Stimulated activated CD4-positive, alpha-beta T cell treated with anti-CD3 and anti-CD28 coated beads, Interleukin-1b, Interleukin-23, amount 100 ng/mL, for 48 hours (primary cell): ENCODE measurements at places on chromosomes 4 and X.
A peak's percentile ranks its signal among the peaks of the same experiment; 100 is the strongest.

- DNase-seq, result no peak
Observed at GRCh38 chr4:173537613-173538147, 7.7 kb upstream of the HAND2 start.

GRCh38 chr4:111930659-111931058 is 214.6 kb upstream of the FAM241A start:
- DNase-seq, result no peak

DNA sequence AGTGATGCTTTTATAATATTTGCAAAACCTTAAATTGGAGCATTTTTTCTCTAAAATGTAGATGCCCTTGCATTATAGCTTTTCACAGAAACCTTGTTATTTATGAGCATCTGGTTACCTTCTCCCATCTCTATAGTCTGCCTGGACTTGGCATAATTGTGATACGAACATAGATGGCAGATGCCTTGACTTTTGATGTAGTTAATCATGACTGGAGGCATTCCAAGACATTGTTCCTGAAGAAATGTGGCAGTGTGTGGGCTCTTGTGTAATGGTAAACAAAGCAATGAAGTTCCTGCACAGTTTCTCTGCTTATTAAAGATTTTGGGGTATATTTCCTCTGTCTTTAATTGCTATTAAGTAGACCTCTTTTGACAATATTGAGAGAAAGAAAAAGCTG is 500.1 kb downstream of the PCDH19 start:
- no peak for DNase-seq

DNA sequence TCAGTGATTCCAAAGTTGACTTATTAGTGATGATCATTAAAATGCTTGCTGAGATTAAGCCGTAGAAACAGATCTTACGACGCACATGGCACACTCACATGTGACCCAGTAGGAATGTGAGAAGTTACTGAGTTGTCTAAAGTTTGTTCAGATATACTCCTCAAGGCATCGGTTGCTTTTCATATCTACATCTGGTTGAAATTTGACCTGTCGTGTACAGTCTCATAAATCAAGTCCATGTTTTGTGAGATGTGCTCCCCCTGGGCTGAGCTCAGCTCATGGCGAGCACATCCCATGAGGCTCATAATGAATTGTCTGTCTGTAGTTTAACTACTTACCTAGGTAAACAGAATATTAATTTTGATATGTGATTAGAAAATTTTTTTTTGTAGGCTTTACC is 67.0 kb downstream of the TNIP2 start:
- DNase-seq, result no peak

DNA sequence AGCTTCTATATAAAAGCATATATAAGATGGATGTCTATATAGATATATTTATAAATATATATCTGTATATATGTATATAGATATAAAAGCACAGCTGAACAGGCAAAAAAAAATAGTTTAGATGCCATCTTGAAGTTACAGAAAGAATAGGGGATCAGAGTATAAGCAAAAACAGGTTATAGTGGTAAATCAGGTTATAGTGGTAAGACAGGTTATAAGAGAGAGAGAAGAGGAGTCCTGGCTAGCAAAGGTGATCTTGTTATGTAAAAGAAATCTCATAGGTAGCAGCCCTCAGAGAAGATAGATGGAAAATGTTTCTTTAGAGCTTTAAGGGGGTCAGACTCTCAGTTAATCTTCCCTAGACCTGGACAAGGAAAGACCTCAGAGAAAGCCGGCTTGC is 1263.1 kb downstream of the PCDH7 start:
- no peak for DNase-seq

DNA sequence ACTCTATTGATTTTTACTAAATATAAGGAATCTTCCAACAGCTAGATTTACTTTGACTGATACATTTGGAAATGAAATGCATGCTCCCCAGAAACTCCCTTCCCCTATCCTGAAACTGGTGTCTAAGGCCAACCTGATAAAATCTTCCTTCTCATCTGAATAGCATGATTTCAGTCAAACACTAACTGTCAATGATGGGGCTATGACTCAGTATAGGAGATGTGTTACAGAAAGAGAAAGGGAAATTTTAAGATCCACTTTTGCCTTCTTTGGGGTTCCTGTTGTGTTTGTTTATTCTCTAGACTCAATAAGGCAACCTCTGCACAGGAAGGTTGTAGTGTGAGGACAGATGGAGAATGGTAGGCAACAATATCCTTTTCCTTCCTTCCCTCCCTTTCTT is 160.7 kb downstream of the MOSPD2 start:
- no peak for DNase-seq

DNA sequence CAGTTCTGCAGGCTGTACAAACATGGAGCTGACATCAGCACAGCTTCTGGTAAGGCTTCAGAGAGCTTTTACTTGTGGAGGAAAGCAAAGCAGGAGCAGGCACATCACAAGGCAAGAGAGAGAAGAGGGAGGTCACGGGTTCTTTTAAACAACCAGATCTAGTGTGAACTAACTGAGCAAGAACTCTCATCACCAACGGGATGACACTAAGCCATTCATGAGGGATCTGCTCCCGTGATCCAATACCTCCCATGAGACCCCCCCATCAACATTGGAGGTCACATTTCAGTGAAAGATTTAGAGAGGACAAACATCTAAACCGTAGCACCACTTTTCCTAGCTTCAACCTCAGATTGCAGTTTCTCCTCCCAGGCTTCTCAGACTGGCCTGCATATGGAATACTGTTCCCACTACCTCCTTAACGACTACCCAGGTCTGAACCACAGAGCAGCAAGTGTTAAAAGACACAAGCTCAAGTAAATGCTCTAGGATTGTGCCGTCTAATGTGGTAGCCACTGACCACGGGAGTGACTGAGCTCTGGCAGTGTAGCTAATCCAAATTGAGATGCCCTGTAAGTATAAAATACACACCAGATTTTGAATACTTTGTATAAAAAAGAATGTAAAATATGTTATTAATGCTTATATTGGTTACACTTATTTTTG is 192.7 kb downstream of the PTTG2 start:
- DNase-seq, result no peak

GRCh38 chr4:123390846-123391456 is 5.6 kb upstream of the SPRY1 start:
- no peak for DNase-seq

GRCh38 chr4:106062452-106062875 is 167.2 kb downstream of the NPNT start:
- DNase-seq, result no peak

DNA sequence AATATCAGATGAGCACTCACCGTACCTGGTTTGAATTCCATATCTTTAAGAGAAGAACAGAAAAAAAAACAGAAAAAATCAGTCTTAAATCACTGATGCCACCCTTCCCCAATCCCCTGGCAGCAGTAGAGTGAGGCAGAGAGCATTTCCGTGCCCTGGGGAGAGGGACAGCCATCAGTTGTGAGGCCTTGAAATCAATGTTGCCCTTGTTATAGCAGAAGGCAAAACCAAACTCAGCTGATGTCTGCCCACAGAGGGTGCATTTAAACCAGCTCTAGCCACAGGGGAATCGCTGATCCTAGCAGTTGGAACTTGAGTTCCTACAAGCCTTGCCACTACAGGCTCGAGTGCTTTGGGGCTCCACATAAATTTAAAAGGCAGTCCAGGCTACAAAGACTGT is 338.5 kb upstream of the FMR1 start:
- DNase-seq, result no peak

DNA sequence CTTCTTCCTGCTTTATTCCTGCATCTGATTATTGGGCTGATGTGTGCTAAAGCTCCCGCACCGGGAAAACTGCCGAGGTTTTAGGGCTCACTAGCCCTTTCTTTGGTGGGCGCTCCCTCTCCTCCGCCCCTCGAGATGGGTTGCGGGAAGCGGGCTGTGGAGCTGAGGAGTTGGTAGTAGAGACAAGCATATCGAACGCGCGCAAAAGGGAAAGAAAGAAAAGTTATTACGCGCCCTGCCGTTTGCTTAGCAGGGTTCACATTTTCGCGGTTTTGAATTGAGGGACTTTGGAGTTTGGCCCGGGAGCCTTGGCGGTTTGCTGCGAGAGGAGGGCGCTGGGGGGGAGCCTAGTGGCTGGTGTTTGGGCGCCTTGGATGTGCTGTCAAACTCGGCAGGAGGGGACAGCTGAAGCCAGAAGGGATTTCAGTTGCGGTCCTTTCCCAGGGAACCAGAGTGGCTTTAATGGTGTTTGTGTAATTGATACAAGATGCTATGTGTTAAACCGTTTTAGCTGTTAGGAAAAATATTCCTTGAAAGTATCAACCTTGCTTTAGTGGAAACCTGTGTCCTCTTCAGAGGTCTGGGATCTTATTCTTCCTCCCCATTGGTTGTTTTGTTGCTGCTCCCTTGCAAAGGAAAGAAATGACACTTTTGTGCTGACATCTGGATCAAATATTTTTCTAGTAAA is 1.1 kb downstream of the GAB1 start:
- DNase-seq, result no peak

- no peak for DNase-seq
Observed at GRCh38 chr4:2459589-2460349, 9.1 kb upstream of the RNF4 start.

GRCh38 chr4:75708218-75708691 is 16.1 kb upstream of the USO1 start:
- peak; percentile 13 for DNase-seq

GRCh38 chr4:120049732-120050494 is 16.7 kb downstream of the MAD2L1 start:
- peak; percentile 55 for DNase-seq

DNA sequence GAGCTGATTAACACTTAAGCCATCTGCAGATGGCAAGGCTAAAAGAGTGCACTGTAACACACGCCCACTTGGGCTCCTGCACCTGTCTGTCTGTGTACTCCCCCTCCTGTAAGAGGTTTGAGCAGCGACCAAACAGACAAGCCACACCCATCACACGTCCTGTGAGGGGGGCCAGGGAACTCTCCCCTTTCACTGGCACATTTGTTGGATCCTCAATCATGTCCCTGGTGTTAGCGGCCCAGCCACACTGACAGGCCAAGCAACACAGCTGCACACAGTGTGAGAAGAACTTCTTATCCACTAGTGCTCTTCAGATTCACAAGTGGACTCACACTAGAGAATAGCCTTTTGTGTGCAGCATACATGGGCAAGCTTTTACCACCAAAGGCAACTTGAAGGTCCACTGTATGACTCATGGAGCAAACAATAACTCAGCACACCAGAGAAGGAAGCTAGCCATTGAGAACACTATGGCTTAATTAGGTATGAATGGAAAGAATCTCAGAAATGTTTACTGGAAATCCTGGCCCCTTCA is 29.1 kb upstream of the UTP14A start:
- DNase-seq, result no peak

DNA sequence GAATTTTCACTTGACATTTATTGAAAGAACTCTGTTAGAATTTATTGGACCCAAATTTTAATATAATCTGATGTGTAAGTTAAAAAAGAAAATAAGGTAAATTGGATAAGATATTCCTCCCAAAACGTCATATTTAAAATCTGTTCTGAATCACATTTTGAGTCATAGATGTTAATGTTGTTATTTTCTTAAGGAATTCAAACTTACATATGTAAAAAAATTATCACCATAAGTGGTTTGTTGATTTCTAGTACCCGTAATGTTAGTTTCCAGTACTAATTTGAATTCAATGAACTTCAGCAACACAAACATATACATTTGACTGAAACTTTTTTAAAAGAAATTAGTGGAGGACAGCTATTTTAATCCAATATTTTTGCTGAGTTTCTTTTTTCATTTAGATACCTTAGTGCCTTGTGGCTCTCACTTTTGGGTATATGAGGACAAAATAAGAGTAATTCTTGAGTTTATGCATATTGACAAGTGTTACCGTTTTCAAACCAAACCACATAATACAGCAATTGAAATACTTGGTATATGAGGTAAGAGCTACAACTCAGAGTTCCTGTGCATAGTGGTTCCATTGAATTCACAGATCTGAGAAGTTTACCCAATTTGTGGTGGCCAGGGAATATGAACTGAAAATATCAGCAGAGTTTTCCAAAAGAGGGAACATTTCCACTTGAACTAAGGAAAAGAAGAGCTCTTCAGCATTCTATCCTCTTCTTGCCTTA is 71.8 kb downstream of the C4orf46 start:
- DNase-seq, result no peak

- DNase-seq, result no peak
Observed at GRCh38 chr4:844752-845232, 18.9 kb upstream of the CPLX1 start.

DNA sequence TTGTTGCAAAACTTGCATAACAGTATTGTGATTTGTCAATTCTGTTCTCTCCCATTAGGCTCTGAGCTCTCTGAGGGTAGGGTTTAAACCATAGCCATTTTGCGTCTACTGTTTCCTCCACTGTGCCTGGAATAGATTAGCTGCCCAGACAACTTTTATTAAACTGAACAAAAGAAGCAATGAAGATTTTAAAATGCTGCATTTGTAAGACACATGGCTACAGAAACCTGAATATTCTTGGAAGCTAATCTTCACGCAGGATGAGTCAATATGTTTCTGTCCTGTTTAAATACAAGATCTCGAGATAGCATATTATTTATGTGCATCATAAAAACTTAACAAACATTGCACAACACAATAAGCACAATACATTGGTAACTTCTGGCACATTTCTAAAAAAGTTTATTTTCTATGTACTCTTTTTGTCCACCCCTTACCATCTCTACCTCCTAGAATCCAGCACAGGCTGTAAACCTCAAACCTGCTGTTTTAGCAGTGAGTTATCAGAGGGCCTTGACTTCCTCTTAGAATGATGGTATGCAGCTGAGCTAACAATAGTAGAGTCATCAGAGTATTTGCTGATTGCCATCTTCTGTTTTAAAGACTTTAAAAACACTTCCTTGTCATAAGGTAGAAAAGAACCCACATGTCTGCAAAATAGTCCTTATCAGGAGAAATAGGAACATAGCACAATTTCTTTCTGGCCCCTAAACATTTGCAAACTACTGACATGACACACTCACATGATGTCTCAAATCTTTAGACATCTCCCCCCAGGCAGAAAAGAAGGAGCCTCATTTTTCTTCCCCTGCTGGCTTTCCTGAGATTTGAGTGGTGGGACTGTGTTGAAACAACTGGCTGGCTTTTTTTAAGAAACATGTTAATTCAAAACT is 10.6 kb upstream of the CCNG2 start:
- no peak for DNase-seq

DNA sequence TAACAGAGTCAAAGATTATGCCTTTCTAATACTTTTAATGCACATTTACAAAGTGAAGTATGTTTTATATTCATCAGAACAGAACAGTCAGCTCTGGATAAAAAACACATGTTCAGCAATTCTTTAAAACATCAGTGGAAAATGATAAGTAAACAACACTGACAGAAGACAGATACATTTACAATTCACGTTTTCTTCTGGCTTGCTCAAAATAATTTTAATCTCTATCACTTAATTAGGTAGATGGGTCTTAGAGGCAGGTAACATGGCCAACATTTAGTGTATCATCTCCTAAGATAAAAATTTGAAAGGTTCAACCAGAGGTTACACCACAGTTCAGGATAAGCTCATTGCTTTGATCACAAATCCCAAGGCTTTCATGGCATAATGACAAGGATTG is 156.8 kb upstream of the MAB21L2 start:
- DNase-seq, result no peak

GRCh38 chr4:11496351-11496829 is 67.7 kb upstream of the HS3ST1 start:
- no peak for DNase-seq

GRCh38 chr4:6239486-6239885 is 30.2 kb upstream of the WFS1 start:
- no peak for DNase-seq

GRCh38 chr4:166386491-166387360 is 513.7 kb downstream of the TLL1 start:
- no peak for DNase-seq
